ENCODE measurements at places on chromosomes 11 and 22.

DNA sequence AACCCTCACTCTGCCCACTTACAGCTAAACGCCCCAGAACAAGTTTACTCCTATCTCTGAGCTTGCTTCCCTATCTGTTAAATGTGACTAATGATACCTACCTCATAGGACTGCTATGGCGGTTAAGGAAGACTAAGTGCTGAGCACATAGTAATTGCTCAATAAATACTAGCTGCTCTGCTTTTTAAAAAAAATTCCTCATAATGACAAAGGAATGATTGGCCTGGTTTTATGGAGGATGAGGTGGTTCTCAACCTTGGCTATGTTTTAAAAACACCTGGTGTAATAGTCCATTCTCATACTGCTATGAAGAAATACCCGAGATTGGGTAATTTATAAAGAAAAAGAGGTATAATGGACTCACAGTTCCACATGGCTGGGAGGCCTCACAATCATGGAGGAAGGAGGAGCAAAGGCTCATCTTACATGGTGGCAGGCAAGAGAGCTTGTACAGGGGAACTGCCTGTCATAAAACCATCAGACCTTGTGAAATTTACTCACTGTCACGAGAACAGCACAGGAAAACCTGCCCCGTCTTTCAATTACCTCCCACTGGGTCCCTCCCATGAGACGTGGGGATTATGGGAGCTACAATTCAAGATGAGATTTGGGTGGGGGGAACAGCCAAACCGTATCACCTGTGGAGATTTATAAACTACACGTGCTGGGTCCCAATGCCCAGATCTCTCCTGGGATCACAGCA lies 127.2 kb upstream of the SYT13 start:
- DNase-seq = no peak

DNA sequence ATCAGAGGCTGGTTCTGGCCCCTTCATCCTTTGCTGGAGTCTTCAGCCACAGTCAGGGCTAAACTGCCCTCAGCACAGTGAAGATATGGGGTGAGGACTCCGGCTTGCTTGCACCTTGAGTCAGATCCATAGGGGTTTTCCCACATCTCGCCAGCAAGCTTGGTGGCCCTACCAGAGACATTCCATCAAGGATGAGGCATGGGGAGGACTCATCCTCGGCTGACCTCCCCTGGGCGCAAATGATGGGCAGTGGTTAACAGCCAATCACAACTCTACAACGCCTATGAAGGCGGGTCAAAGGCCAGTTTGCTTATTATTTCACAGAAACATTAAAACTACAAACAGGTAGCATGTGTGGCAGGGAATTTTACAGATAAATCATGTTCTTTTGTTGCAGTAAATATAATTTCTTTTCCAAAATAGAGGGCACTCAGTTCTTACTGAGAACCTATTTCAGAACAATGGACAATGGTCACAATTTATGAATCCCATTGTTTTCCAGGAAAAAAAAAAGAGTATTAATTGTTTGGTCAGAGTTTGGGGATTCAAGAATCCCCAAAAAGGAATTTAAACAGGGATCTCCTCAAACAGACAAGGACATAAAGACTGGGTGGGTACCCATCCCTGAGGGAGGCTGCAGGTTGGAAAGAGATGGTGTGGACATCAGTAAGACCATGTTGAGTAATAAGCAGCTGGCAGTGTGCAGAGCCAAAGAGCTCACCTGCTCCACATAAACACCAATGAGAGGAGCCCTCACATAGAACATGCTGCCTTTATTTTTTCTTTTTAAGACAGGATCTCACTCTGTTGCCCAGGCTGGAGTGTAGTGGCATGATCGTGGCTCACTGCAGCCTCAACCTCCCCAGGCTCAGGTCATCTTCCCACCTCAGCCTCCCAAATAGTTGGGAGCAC lies 14.8 kb downstream of the PLAAT3 start:
- no peak for DNase-seq

DNA sequence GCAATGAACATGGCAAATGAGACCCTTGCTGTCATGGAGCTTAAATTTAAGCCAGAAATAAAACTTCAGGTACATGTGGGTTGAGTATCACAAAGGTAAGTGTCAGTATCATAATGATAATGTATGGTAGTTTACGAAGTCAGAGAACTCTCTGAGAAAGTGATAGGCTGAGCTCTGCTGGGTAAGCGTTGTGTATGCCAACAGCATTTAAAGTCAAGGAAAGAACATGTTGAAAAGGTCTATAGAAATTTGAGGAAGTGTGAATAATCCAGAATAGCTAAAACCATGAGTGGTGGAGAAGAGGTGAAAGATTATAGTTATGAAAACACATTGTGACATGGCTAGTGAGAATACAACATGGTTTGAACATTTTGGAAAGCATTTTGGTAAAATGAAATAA lies 17.4 kb upstream of the CTSC start:
- DNase-seq = no peak

DNA sequence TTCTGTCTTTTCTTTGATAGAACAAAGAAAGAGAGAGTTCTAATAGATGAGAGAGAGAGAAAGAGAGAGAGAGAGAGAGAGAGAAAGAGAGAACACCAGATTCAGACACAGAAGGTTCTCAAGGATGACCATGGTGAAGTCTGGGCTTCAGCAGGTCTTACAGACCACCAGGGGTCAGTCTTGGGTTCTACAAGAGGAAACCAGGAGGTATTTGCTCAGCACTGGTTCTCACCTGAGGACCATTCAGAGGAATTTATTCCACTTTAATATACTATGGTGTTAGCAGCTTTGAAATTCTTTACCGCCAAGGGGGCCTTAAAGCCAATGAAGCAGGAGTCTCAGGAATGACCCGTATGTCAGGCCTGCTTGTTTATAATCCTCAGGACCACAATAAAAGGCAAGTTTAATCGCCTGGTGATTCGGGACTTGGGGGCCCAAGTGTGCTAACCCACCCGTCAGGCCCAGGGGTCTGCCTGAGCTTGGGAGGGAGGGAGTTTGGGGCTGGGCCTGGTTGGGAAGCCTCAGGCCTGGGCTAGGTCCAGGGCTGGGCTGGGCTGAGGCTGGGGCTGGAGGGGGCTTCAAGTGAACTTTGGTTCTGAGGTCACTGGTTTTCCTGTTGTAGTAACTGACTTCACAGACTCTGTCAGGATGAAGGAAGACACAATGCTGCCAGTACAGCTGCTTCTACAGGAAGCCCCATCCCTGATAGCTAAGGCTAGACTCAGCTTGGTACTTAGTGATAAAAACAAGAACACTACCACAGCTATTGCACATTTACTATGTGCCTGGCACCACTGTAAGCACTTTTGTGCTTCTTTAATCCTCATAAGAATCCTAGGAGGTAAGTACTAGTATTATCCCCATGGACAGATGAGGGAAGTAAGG lies 179.2 kb upstream of the ZBED5 start:
- DNase-seq = no peak

DNA sequence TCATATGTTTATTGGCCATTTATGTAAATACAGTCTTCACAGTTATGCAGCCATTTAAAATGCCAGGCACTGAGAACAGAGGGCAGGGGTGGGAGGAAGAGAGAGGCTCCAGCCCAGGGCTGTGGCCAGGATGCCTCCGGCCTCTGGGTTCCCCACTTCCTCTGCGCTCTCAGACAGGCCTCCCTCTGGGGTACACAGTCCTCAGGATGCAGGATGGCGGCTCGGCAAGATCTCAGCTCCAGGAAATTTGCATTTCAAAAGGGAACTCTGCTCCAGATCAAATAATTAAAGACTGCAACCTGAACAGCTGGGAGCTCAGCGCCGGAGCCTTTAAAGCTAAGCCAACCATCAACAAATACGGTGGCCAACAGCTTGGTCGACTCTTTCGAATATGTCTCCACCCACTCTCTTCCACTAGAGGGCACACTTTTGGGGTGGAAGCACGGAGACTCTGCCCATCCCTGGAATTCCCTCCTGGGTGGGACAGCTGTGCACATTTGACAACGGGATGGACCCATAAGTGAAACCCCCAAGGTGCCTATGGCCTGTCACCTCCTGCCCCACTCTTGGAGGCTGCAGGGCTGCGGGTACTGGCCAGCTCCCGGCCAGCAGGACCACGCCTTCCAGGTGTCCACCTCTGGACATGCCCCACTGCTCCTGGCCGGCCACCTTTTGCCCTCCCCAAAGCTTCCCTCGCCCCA lies 1044.7 kb downstream of the BRD1 start:
- DNase-seq = no peak

- DNase-seq = no peak
These were observed 5.1 kb upstream of the ARFGAP3 start for GRCh38 chr22:42862045-42862734.

GRCh38 chr11:120137187-120137610 lies 714 bp downstream of the TRIM29 start:
- peak; percentile 1 for DNase-seq

DNA sequence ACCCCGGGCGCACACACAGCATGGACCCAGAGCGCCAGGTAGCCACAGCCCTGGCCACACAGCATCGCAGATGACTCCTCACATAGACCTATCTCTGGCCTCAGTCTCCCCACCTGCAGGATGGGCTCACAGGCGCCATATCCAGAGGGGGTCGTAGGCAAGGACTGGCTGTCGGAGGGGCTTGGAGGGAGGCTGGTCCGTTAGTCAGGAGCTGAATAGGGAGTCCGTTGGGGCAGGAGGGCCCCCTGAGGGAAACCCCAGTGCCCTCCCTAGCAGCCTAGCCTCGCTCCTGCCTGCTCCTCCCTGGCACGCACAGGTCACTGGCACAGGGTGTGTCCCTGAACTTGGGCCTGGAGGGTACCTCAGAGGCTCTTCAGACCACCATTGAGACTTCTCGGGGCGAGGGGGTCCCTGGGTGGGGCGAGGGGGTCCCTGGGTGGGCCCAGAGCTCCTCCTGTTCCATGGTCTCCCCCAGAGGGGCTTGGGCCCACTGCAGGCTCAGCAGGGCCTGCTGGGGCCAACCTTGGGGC lies 2.0 kb downstream of the PLXNB2 start:
- no peak for DNase-seq

DNA sequence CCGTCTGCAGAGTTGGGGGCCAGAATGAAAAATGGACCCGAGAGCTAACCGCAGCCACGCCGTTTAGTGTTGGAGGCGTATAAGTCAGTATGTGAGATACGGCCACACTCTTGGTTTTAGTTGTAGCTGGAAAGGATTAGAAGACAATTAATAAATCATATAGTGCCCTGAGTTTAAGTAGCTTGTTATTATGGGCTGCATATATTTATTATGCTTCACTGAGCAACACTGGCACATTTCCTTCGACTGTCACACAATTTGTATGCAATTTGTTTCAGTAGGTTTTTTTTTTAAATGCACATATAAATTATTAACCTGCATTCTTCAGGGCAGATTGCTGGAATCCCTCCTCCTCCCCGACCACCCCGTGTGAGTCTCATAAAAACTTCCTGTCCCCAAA lies 56.9 kb downstream of the PKNOX2 start:
- DNase-seq = no peak

GRCh38 chr22:33013531-33014162 lies 44.5 kb downstream of the SYN3 start:
- no peak for DNase-seq

- DNase-seq = peak; percentile 80
These were observed 72.5 kb downstream of the MICAL2 start for GRCh38 chr11:12182676-12183541.

- DNase-seq = no peak
These were observed 222.5 kb downstream of the TBC1D22A start for GRCh38 chr22:46984751-46985506.

GRCh38 chr11:44031549-44031948 lies 16.2 kb upstream of the ACCSL start:
- no peak for DNase-seq

GRCh38 chr11:108009497-108010370 lies 1.0 kb downstream of the CUL5 start:
- DNase-seq = no peak

GRCh38 chr22:36253523-36254490 lies 874 bp downstream of the APOL1 start:
- DNase-seq = no peak

- DNase-seq = no peak
These were observed 13.8 kb downstream of the C11orf71 start for GRCh38 chr11:114386545-114386944.

GRCh38 chr11:64837887-64838351 lies 6.5 kb downstream of the CDC42BPG start:
- no peak for DNase-seq

DNA sequence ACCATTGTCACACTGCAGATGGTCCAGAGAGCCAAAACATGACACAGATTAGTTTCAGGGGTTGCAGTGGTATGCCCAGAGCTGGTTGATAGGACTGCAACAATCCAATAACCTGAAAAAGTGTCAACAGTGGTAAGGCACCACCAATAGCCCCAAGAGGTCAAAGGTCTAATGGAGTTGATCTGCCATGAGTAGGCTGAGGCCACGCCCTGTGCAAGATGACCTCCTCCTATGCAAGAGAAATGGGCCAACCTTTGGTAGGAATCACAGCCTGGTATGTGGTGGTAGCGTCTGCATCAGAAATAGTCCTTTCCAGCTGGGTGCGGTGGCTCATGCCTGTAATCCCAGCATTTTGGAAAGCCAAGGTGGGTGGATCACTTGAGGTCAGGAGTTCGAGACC lies 19.6 kb downstream of the GUCD1 start:
- DNase-seq = no peak

GRCh38 chr11:25039165-25039564 lies 542.3 kb downstream of the LUZP2 start:
- DNase-seq = no peak

DNA sequence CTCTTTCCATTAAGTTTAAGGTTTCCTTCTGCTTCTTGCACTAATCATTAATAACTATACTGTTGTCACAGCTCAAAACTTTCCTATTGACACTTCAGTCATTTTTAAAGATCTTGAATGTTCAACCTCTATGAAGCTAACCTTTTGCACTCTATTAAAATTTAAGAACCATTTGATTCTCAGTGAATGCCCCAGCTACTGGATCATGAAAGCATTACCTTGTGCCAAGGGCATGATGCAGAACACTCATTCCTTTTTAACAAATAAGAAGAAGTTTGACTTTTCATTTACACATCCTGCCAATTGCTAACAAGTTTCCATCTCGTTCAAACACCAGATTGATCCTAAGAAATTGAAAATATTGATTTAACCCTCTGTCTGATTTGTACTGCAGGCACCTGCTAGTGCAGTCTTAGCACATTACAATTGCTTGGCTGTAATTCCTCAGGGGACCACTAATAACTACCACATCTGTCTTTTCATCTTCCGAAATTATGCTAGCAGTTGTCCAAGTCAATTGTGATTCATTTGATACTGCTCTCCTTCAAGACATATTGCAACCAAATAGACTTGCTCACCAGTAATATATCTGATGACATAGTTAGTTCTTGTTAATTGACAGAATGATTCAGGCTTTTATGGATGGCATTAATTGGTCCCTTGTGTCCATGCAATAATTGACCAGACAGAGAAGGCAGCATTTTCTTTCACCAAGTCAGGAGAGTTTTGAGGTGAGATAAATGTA lies 158.4 kb downstream of the TEAD1 start:
- no peak for DNase-seq

DNA sequence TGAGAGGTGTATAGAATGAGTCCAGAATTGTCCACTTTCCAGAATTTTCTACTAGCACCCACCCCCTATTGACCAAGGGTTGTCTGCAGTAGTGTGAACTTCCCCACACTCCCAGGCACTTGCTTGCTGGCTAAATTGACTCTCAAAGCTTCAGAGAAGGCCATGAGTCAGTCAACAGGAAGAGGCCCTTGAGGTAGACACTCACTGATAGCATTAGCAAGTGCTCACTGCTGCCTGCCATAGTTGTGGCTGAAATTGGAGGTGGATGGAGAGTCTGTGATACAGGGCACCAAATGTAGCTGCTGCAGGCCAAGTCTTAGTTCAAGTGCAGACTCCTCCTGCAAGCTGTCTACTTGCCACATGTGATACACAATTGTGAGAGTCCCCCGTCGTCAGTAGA lies 156.8 kb downstream of the SPON1 start:
- DNase-seq = no peak
